AG20443 (cell line): ENCODE measurements at places on chromosomes 11 and 22.

DNA sequence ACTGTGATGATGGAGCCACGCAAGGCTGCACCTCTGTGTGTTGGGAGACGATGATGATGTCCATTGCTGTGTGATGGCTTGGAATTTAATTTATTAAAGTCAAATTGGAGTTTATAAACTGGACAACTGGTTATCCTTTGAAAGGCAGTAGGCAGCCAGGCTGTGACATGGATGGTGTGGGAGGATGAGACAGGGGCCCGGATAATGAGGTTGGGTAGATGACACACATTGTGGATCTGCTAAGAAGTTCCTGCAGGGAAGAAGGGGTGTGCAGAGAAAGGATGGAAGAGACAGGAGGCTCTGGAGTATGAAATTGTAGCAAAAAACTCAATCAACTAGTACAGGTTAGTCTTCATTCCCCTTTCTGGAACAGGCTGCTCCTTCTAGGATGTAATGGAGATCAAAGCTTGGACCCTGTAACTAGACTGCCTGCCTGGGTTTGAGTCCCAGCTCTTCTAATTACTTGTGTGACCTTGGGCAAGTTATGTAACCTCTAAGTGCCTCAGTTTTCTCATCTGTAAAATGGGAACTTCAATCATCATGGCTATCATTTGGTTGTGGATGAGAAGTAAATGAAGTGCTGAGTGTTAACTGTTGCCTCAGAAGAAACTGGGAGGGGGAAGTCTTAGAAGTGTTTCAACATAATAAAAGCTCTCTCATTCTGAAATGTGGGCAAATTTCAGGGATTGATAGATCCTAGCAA is 4.2 kb upstream of the HINFP start:
- DNase-seq, result no peak

- DNase-seq, result no peak
Measured at GRCh38 chr22:35378621-35379020, 2.3 kb upstream of the HMOX1 start.

DNA sequence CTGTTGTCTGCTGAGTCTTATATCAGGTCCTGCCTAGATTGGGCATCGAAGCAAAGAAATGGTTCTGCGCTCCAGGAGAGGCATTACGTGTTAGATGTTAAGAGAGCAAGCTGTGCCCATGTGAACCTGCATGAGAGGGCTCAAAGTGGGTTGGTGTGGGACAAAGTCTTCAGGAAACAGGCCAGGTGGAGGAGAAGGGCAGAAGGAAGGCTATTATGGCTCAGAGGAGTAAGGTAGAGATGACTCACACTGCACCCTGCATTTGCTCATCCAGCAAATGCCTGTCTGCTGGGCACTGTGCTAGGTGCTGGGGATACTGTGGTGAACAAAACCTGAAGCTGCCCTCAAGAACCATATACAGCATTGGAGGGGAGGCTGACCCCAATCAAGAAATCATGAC is 5.8 kb downstream of the USP35 start:
- no peak for DNase-seq

DNA sequence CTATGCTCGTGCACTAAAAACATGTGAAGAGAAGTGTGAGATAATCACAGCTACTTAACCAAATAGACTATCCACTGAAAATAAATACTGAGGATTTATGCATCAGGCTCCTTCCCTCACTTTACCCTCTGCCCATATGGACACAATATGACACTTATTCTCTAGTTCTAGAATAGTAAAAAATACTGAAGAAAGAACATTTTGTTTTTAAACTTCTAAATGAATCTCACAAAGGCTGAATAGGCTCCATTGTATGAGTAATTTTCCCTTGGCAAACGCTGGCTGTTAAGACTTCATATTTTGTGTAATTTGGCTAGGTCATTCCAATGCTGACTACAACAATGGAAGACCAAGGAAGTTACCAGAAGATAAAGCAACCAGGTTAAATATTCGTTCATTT is 9.9 kb downstream of the HPS5 start:
- peak; percentile 44 for DNase-seq
